ENCODE measurements at places on chromosomes 5 and 9. TPM values are rescaled to one million over a fixed set of nuclear protein-coding genes. Genes with fewer than 3 reads are reported as not detected.

DNA sequence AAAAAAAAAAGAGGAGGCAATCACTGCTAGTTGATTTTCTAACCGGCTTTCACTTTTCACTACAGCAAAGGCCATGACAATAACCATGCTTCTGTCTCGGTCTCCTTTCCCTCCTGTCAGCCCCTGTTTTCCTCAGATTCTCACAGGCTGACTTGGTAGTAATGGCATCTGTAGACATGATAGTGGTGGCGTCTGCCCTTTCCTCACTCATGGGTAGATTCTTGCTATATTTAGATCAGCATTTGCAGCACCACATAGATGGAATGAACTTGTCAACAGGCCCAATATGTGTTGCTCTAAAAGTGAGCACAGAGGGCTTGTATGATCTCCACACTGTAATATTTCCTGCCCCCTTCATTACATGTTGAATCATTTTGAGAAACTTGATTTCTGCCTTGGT is 120.3 kb upstream of the FTMT start:
- DNase-seq: no peak
- no peak overlapping the region for H3K4me3 ChIP-seq
- no peaks in the 10 kb centered on the region for H3K27me3 ChIP-seq
- H3K4me1 ChIP-seq: no peaks in the 10 kb centered on the region

DNA sequence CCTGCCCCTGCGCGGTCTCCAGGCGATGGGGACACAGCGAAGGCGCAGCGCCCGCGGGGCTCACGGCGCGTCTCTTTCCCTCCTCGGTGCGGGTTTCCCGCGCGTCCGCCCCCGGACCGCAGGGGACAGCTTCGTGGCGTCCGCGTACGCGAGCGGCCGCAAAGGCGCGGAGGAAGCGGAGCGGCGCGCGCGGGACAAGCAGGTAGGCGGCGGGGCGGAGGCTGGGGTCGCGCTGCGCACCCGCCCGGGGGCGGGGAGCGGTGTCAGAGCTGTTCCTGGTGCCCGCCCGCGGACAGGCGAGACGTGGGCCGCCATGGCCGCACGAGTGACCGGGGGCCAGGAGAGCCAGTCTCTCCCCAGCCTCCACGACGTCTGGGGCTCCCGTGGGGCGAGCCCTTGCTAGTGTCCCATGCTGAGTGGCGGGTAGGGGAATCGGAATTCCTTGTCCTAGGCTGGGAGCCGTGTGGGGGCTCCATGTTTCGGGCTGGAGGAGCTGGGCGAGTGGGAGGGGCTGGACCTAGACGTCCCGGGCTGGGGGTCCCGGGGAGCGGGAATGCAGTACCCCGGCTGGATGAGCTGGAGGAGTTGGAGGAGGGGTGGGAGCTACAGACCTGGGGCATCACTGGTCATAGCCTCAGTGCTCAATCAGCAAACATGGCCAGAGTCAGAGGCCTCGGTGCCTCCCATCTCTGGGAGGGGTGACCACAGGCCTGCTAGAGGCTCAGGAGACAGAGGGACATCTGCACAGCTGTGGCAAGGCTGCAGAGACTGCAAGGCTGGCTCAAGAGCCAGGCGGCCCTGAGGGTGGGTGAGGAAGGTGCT is 968 bp downstream of the NKD2 start:
- H3K27me3 ChIP-seq: peaks cover 75% of the 10 kb centered on the region
- H3K36me3 ChIP-seq: no peaks in the 10 kb centered on the region
- H3K4me3 ChIP-seq: peak overlapping the region; percentile 60

DNA sequence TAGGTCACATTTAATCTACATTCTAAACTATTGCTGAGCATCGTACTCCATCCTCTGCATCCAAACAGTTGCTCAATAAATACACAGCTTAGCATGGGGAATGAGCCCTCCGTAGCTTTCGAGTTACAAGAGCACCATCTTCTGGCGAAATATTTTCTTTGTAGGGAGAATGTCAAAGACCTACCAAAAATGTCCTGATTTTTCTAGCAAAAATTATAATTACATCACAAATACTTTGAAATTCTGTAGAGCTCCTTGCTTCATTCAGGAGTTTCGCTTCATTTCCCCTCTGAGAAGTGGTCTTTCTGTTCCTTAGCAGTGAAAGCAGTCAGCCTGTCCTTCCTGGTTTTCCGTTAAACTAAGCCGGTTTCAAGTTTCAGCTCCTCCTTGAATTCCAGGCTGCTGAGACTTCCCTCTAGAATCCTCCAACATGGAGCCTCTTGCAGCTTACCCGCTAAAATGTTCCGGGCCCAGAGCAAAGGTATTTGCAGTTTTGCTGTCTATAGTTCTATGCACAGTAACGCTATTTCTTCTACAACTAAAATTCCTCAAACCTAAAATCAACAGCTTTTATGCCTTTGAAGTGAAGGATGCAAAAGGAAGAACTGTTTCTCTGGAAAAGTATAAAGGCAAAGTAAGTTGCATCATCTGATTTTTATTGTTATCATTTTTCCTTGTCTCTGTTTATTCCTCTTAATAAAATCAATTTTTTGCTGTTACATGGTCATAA is at the start of gene GPX8:
GPX8 (plus strand) TSS at position 409 of the 730 bp plus-strand sequence; CDS start at position 431, 22 bp downstream.
- H3K4me1 ChIP-seq: peaks cover 5% of the 10 kb centered on the region
- no peak within 1 kb of the TSS for H3K27ac ChIP-seq
- H3K36me3 ChIP-seq: peaks cover 7% of the 10 kb centered on the region
- DNase-seq: peak; percentile 87

The TRIM7 gene
- not detected for total RNA-seq

The OTP gene
- not detected for total RNA-seq

The MAMDC2 gene
- 28.7 TPM for total RNA-seq

- peaks cover 29% of the 10 kb centered on the region for H3K4me1 ChIP-seq
- no peak overlapping the region for H3K4me3 ChIP-seq
- no peaks in the 10 kb centered on the region for H3K36me3 ChIP-seq
- H3K27ac ChIP-seq: no peak overlapping the region
- DNase-seq: no peak
Observed at GRCh38 chr5:172696171-172696849, 55.2 kb downstream of the NEURL1B start.

The HOMER1 gene
- total RNA-seq: 41.6 TPM

GRCh38 chr9:14030375-14031059 is 283.4 kb downstream of the NFIB start:
- H3K27me3 ChIP-seq: no peaks in the 10 kb centered on the region
- H3K36me3 ChIP-seq: no peaks in the 10 kb centered on the region
- H3K4me3 ChIP-seq: no peak overlapping the region
- H3K4me1 ChIP-seq: peaks cover 16% of the 10 kb centered on the region
- DNase-seq: no peak

- H3K4me3 ChIP-seq: no peak overlapping the region
- no peak for DNase-seq
- H3K27ac ChIP-seq: no peak overlapping the region
- no peaks in the 10 kb centered on the region for H3K27me3 ChIP-seq
- no peaks in the 10 kb centered on the region for H3K36me3 ChIP-seq
- H3K4me1 ChIP-seq: no peaks in the 10 kb centered on the region
Observed at GRCh38 chr9:106526716-106527204, 336.2 kb upstream of the ZNF462 start.
